Brain (organoid and tissue), 16 donors: ENCODE measurements at places on chromosomes 1 and 21.

GRCh38 chr1:25037174-25038074, 107.3 kb upstream of the RUNX3 start:
- no peak for DNase-seq

DNA sequence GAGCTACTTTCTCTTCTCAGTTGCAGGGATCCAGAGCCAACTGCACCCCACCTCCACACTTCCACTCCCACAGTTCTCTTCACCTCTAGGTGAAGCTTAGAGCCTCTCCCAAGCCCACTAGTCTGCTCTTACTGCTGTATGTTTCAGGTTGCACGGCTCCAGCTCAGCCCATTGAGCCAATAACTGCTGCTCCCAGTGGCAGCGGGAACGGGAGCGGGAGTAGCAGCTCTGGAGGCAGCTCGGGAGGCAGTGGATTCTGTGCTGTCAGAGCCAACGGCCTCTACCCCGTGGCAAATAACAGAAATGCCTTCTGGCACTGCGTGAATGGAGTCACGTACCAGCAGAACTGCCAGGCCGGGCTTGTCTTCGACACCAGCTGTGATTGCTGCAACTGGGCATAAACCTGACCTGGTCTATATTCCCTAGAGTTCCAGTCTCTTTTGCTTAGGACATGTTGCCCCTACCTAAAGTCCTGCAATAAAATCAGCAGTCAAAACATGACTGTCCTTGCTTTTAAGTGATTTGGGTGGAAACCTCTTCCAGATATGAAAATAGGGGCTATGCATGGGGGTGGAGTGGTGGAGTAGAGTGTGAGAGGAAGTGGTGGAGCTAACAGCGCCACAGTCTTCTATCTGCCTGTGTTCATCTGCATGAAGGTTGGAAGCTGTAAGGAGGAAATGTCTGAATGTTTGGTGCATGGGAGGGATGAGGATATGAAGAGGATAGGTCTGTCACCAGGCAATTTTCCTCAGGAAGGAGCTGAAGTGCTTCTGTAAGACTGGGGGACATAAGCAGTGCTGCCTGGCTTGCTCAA, 29.6 kb downstream of the CHIA start:
- no peak for DNase-seq

DNA sequence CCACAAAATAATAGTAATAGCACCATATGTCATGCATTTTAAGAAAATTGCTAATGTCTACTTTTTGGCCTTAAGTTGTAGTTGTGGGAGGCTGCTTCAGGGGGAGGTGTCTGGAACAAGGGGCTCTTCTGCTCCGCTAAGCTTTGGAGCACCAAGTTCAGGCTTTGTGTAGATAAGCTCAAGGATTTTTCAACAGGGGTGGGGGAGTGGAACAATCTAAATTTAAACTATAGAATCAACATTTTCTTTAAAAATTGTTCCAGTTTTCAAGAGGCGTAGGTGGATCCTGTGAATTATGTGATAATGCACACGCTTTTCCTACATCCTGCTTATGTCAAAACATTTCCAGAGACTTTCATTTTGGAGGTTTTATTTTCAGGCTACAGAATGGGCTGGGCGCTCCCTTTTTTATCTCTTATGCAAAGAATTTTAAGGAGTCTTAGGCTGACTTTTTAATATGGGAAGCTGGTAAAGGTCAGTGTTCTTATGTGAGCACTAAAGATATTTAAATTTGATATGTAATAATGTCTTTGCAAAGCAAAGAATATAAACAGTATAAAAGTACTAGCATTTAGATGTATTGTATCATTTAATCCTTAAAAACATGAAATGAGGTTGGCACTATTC, 9.9 kb downstream of the ATP1A1 start:
- no peak for DNase-seq

- no peak for DNase-seq
Observed at GRCh38 chr1:65172936-65173690, 25.1 kb downstream of the AK4 start.

DNA sequence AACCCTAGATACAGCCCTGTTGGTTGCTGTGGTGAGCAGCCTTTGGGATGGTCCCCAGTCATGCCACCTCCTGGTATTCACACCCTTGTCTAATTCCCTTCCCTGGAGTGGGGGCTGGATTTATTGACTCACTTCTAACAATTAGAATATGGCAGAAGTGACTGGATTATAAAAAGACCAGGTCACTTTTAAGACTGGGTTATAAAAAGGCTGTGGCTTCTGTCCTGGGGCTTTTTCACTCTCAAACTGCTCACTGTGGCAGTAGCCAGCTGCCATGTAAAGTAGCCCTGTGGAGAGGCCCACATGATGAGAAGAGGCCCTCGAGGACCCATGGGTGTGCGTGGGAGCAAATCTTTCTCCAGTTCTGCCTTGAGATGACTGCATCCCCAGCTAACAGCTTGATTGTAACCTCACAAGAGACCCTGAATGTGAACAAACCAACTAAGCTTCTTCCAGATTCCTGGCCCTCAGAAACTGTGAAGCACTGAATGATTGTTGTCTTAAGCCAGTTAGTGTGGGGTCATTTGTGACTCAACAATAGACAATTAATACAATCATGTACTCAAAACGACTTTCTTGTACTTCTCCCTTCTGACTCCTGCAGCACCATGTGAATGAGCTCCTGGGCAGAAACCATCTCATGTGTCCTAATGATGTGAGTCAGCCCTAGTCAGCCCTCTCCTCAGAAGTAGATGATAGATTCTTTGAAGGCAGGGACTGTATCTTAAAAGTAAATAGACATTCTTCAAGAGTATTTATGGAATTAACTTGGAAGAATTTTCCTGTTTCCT, 234.9 kb downstream of the TNR start:
- DNase-seq = no peak

DNA sequence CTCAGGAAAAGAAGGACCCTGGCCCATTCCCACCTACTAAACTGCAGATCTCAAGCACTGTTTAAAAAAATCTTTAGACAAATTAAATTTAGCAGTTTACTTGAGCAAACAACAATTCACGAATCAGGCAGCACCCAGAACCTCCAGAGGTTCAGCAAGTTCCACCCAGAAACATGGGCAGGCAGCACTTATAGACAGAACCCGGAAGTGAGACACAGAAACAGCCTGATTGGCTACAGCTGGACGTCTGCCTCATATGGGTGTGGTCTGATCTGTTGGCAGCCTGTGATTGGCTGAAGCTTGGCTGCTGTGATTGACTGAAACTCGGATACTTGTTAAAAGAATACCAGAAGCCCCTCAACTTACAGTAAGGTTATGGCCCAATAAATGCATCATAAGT, 34.7 kb upstream of the COL6A2 start:
- no peak for DNase-seq

DNA sequence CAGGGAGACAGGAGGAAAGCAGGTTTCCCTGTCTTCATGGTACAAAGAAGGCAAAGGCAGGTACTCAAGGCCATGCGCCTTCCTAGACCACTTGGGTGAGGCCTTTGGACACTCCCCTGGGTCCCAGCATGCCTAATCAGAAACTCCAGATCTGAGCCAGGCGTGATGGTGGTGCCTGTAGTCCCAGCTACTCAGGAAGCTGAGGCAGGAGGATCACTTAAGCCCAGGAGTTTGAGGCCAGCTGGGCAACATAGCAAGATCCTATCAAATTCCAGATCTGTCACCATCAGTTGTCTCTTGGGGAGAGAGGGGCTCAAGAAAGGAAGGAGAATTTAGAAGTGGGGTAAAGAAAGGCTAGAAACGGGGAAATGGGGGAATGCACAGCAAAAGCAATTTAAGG, 96.3 kb upstream of the SLC25A33 start:
- no peak for DNase-seq

DNA sequence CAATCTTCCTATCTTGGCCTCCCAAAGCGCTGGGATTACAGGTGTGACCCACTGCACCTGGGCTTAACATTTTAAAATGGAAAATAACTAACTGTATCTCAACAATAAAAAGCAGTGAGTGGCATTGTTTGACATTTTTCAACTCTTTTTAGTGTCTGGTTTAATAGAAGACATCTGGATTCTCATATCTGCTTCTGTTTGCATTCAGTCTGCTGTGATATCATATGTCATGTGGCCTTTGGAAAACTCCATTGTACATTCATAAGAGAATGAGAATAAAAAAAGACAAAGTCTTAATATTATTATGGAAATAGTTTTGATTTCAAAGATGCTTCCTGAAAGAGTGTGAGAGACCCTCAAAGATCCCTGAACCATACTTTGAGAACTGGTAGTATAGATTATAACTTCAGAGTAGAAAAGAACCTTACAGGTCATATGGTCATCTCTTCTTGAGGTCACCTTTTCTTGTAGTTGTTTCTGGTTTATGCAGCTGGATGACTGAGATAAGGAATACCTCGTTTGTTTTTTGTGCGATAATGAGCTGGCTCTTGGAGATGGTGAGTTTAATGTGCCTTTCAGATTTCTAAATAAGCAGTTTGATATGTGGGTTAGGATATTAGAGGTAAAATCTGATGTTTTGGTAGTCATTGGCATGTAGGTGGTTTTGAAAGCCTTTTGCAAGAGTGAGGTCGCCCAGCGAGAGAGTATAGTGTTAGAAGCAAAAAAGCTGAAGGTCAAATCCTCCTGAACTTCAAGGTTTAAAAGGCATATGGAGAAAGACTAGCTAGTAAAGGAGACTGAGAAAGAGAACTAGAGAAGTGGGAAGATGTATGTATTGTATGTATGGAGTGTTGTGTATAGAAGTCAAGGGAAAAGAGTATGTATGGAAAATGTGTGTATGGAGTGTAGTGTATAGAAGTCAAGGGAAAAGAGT, 17.2 kb downstream of the CEP350 start:
- DNase-seq = no peak

DNA sequence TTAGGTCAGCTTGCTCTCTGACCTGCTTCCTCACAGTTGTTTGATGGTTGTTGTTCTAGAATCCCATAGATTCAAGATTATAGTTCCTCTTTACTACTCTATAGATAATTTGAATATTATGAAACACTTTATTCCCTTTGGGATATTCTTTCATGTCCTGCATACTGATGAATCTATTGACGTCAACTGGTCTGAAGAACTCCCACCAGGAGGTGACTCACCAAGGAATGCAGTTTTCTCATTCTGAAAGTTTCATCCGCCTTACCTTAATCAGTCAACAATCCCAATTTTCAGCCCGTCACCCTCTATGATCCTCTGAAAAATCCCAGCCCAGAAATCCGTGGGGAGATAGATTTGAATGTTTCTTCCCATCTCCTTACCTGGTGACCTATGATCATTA, 834.1 kb upstream of the PRMT6 start:
- DNase-seq = no peak

DNA sequence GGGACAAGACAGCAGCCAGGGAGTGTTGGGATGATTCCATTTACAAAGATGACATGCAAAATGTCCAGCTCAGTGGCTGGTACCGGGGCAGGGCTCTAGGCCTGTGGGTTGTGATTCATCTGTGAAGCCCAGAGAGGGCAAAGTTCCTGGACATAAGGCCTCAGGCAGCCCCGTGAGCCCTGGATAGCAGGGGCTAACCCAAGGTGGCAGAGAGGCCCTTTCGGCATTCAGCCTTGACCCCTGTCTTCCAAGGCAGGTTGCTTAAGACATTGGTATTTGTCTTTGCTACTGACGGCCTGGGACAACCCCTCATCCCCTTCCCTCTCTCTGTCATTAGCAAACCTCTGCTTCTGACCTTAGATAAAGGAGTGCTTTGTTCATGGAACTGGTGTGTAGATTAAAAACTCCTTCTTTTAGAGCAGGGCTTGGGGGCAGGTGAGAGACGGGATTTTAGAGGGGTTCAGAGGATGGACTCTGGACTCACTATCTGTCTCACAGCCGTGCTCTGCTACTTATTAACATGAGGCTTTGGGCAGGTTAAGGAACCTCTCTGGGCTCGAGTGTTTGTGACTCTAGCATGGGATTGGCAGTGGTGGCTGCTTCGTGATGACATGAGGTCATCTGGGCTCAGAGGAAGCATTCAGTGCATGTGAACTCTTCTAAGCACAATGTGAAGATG, 36.3 kb downstream of the TMEM51 start:
- no peak for DNase-seq

- no peak for DNase-seq
Observed at GRCh38 chr1:114286179-114286578, 132.5 kb upstream of the SYT6 start.

DNA sequence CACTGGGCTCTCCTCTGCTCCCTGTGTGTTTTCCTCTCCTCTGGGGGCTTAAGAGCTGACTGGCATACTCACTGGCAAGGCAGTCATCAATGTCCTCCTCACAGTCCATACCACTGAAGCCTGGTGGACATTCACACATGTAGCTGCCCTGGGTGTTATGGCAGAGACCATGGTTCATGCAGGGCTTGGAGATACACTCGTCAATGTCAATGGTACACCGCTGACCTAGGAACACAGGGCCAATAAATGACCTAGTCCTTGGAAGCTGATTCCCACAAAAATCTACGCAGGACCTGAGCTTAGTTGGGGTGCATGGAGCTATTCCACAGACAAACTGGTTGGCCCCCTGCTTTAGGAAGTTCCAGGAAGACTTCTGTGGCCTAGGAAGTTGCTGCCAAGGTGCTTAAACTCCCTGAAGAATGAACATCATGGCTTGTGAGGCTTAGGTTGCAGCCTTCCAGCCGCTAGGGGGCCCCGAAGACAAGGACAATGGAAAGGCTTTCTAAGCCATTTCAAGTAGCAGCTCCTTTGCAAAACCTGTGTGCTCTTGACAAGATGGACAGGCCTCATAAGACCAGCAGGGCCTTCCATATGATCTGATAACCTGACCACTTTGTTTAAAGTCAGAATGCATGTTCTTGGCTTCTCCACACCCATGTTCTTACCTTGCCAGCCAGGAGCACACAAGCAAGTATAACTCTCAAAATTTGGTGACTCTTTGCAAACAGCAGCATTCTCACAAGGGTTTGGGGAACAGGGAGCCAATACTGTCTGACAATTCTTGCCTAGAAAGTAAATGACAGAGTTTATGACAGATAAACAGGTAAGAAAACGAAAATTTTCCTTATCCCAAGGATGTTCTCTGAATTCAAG, 52.3 kb upstream of the ADAM30 start:
- DNase-seq = peak; percentile 80

DNA sequence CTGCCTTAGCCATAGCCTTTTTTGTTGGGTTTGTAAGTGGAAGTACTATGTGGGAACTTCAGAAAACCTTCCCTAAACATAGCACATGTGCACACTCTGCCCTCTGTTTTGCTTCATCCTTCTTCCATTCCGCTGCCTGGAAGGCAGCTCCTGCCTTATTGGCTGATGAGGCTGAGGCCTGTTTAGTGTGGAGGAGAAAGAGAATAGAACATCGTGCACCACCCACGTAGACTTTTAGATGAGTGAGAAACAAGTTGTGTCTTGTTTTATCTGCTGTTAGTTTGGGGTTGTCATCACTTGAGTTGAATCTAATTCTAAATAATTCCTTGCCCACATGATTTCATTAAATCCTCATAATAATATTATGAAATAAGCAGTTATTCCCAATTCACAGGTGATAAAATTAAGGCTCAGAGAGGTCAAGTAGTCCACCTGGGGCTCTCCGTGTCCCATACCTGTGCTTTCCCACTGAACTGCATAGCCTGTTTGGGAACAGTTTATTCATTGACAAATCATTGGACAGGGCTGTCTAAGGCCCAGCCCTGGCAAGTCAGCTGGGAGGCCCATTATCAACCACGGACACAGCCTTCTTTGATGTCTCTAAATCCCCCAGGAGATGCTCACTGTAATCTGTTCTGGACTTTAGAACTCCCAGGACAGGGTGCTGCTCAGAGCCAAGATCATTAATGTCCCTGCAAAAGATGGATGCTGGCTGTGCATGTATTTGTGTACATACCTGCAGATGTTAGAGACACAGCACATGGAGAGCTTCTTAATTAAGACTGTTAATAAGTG, 93.0 kb downstream of the ABCA4 start:
- DNase-seq = no peak
